Non-pigmented ciliary epithelial cell (primary cell): ENCODE measurements at places on chromosomes 5 and 9.
A peak's percentile ranks its signal among the peaks of the same experiment; 100 is the strongest.

DNA sequence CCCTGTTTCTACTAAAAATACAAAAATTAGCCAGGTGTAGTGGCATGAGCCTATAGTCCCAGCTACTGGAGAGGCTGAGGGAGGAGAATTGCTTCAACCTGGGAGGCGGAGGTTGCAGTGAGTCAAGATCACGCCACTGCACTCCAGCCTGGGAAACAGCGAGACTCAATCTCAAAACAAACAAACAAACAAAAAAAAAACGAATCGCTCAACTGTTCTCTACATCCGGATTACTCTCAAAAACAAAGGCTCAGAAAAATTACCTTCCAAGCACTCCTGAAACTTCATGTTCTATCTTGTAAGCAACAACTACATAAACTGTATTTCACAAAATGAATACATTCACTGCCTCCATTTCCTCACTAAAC, 14.0 kb downstream of the UBAP2 start:
- DNase-seq = no peak

- no peak for DNase-seq
Observed at GRCh38 chr9:114742947-114743346, 61.0 kb upstream of the TEX48 start.

GRCh38 chr9:106962122-106962521, 99.2 kb downstream of the ZNF462 start:
- DNase-seq = no peak

GRCh38 chr5:94872526-94872925, 254.1 kb downstream of the SLF1 start:
- no peak for DNase-seq

DNA sequence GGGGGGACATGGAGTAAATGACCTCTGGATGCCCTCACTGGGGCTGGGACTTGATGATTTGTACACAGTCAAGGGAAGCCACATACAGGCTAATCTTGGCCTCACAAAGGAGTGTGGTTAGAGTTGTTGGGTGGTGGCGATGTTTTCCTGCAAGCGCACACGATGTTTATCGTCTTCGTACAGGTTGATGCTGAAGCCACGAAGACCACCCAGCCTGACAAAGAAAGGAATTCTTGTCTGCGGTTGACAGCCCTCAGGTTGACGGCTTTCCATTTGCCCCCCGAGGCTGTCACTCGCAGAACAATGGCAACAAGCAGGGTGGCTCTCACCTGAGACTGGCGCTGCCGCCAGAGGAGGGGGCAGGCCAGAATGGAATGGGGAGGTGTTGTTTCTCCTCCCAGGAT, 14.1 kb upstream of the XPA start:
- no peak for DNase-seq

- no peak for DNase-seq
Observed at GRCh38 chr5:174151599-174152181, 106.2 kb downstream of the NSG2 start.

DNA sequence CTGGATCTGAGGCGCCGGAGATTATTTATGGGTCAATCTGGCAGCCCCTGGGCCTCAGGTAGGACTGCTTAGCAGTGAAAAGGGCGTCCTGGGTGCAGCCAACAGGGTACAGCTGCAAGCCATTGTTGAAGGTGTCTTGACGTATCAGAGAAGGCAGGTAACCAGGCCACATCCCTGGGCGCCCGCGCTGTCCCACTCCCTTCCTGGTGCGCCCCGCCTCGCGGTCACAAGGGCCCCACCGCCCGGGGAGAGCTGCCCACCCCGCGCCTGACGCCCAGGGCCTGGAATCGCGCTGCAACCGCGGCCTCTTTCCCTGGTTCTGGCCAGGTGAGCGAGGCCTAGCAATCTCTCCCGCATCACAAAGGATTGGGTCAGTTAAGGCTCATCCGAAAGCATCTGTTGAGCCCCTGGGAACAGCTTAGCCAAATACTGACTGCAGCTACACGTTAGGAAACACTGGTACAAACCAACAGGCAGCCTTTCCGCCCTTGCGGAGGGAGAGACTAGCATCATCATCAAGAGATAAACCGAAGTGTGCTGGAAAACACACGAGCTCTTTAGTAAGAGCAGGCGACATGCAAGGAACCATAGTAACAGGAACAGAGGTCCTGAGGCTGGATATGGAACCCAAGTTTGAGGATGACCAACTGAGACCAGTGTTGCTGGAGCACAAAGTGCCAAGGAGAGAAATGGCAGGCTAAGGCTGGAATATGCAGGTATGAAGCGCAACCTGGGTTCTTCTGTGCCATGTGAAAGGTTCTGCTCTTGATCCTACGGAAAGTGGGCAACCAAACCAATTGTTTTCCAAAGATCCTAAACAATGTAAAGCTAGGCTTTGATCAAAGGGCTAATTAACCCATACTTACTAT, 3.6 kb downstream of the RPS23 start:
- DNase-seq = no peak

GRCh38 chr5:77168161-77168878, 42.2 kb upstream of the PDE8B start:
- DNase-seq = no peak

- DNase-seq = peak; percentile 65
Observed at GRCh38 chr5:40437452-40437861, 242.3 kb upstream of the PTGER4 start.

GRCh38 chr9:85871008-85871407, 69.9 kb upstream of the NAA35 start:
- no peak for DNase-seq

DNA sequence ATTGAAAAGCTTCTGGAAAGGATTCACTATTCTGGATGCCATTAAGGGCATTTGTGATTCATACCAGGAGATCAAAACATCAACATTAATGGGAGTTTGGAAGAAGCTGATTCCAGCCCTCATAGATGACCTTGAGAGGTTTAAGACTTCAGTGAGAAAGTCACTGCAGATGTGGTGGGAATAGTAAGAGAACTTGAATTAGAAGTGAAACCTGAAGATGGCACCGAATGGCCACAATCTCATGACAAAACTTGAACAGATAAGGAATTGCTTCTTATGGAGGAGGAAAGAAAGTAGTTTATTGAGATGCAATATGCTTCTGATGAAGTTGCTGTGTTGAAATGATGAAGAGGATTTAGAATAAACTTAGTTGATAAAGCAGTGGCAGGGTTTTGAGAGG, 254.6 kb upstream of the SLC24A2 start:
- no peak for DNase-seq

DNA sequence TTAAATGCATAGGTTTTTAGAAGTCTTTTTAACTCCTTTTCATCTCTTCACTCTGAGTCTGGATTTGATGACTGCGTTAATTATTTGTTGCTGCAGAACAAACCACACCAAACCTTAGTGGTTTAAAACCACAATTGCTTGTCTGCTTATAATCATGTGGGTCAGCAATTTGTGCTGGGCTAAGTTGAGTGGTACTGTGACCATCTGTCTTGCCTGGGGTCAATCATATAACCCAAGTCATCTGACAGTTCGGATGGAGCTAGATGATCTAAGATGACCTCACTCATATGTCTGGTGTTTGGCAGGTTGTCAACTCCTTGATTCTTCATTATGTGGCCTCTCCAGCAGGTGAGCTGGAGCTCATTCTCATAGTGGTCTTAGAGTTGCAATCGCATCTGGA, 219.1 kb upstream of the ELAVL2 start:
- no peak for DNase-seq
